ENCODE measurements at places on chromosomes 2 and 18. TPM values are rescaled to one million over a fixed set of nuclear protein-coding genes. Genes with fewer than 3 reads are reported as not detected.

DNA sequence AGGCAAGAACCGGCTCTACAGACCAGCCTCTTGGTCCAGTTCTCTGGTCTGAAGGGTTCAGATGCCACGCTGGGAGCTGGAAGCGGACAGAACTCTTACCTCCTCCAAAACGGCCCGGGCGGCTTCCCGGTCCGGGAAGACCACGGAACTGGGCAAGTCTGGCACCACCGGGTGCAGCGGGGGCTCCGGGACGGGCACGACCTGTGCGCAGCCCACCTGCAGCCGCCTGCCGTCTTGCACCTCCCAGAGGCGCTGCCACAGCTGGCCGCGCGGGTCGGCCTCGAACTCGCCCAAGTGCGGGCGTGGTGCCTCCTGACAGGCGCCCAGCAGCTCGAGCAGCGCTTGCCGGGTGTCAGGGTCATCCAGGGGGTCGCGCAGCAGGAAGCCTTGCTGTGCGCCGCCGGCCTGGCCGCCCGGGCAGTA, 773 bp downstream of the CMPK2 start:
- no peak for DNase-seq

DNA sequence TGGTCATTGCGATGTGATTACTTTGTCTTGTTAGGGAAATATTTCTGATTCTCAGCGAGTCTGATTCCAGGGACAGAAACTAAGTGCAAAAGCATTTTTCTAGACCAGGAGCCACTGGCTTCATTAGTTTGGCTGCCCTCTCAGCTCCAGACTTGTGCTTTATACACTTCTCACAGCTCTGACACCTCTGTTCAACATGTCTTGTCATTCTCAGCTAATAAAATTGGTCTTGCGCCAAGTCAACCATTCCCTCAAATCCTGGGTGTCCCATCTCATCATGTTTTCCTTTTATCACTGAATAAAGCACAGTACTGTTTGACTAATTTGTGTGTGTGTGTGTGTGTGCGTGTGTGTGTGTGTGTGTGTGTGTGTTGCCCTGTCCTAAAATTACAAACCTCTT, 215.5 kb upstream of the EPHA4 start:
- no peak for DNase-seq

DNA sequence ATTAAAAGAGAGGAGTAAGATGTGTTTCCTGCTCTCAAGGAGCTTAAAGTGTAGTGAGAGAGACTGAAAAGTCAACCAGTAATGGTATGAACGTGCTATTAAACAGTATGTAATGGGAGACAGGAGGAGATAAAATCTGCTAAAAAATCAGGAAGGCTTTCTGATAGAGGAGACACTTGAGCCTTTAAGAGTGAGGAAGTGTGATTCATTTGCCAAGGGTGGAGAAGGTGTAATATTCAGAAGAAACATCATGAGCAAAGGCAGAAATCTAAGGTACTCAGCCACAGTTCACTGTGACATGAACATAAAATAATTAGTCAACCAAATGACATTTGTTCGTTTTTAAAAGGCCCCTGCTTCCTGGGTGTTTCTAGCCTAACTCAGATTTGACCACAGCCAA, 137.8 kb upstream of the SKOR2 start:
- no peak for DNase-seq

DNA sequence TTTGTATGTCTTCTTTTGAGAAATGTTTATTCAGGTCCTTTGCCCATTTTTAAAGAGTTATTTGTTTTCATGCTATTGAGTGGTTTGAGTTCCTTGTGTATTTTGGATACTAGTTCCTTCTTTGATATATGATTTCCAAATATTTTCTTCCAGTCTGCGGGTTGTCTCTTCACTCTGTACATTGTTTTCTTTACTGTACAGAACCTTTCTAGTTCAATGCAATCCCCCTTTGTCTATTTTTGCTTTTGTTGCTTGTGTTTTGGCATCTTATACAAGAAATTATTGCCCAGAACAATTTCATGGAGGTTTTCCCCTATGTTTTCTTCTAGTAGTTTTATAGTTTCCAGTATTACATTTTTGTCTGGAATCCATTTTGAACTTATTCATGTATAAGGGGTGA, 62.5 kb upstream of the ACVR1C start:
- no peak for DNase-seq

- DNase-seq = no peak
Measured at GRCh38 chr2:203631068-203631757, 75.2 kb upstream of the CD28 start.

- DNase-seq = no peak
Measured at GRCh38 chr2:168601741-168602140, 145.7 kb downstream of the CERS6 start.

DNA sequence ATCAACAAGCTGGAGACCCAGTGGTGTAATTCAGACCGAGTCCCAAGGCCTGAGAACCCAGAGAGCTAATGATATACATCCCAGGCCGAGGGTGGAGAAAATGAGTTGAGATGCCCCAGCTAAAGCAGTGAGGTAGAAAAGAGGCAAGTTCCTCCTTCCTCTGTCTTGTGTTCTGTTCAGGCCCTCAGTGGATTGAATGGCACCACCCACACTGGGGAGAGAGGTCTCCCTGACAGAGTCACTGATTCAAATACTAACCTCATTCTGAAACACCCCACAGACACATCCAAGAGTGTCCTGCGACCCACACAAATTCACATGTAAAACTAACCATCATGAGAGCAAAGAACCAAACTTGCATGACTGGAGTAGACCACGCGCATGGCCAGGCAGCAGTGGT, 215.3 kb downstream of the ANAPC1 start:
- no peak for DNase-seq

- peak; percentile 81 for DNase-seq
Measured at GRCh38 chr2:100281521-100282438, 40.5 kb downstream of the LONRF2 start.

DNA sequence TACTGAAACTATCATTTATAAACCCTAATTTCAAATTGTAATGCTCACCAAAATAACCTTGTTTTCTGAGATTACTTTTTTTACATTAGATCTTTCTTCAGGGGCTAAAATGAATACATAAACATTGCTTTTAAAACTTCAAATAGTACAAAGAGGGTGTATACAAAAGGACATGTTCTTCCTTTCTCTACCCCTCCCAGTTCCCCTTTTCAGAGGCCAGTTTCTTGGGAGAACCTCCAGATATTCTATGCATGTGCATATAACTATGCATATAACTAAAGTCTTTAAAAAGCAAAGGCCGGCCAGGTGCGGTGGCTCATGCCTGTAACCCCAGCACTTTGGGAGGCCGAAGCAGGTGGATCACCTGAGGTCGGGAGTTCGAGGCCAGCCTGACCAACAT, 10.6 kb upstream of the FAM117B start:
- DNase-seq = no peak

GRCh38 chr2:175914846-175915245, 87.2 kb downstream of the LNPK start:
- DNase-seq = no peak

GRCh38 chr2:231336236-231336635, 59.3 kb upstream of the B3GNT7 start:
- DNase-seq = no peak

DNA sequence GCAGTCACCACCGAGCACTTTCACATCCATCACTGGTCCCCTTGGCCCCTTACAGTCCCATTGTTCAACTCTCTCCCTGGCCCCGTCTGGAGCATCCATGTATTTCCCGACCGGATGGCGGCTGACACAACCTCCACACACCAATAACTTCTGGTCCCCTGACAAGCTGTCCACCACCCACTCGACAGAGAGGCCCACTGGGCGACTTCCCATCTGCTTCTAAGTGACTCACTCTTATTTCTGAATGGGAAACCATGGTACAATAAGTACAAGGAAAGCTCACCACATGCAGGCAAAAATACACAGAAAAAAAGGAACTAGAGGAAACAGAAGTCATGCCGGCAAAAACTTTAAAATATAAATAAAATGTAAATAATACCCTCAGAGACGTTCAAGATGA, 82.9 kb upstream of the RAB12 start:
- no peak for DNase-seq

- DNase-seq = no peak
Measured at GRCh38 chr2:86022661-86023365, 82.9 kb downstream of the POLR1A start.

DNA sequence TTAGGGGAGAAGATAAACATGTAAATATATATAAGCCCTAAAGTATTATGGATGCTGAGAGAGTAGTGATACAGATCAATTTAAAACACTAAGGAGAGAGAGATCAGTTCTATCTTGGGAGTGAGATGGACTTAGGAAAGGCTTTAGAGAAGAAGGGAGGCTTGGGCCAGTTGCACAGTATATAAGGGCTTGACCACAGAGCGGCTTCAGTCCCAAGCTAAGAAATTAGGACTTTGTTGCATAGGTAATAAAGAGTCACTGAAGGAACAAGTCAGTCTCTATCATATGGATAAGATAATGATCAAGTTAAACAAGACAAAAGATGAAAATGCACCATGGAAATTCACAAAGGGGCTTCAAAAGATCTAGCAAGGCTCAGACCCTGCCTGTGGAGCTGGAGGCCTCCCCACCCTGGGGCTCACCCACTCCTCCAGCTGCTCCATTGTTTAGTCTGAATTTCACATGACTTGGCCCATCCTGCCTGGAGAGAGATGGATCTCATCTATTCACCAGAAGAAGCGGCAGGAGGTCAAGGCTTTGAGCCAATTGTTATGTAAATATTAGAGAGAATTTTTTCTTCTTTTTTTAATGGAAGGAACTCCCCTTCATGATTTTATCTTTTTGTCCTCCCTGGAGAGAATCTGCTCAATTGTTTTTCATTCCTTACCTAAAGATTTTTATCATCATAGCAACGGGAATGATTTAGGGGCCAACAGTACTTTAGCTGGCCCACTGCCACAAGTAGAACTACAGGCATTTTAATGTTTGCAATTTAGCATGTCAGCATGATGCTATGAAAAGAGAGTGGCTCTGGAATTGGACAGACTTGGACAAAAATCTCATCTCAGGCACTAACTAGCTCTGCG, 44.0 kb downstream of the GYPC start:
- peak; percentile 62 for DNase-seq

Gene ELOA2
- total RNA-seq = not detected

Gene CROCC2
- 0.41 TPM for total RNA-seq

Gene CPLX4
- not detected for total RNA-seq

Gene SPOPL
- total RNA-seq = 16.9 TPM

Gene PAIP2B
- total RNA-seq = 1.6 TPM

Gene GALR1
- total RNA-seq = not detected

Gene GPR39
- 12.7 TPM for total RNA-seq

Gene NDC80
- total RNA-seq = 5.0 TPM

Gene KCNIP3
- total RNA-seq = 2.9 TPM

Gene TEX44
- total RNA-seq = not detected
